ENCODE measurements at places on chromosomes 5 and 9.

DNA sequence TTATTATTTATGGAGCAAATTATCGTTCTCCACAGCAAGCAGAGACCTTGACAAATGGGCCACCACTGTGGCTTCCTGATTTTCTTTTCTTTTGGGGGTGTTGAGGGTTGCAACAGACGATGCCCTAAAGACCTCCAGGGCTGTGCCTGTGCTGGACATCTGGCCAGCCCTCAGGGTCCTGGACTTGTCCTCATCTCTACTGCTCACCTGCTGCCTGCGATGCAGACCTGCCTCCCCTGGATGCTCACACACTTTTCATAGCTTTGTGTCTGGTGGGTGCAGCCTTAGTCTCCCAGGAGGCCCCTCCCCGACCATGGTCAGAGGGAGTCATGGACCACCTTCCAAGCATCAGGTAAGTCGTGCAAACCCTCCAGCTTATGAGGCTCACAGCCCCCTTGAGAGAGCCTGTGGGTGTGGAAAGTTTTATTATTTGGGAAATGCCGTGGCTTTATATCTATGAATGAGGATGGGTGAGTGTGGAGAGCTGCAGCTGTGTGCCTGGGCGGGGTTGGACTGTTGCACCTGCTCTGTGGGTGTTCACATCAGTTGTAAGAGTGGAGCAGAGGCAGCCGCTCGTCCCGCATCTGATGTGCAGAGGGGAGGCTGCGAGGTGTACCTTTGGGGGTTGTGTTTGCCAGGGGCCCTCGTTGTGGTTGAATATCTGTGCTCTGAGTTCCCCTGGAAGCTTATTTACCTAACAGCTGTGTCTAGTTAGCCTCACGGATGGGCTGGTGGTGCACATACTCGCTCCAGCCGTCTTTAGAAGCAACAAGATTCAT, 126.3 kb upstream of the IRX4 start:
- no peak for DNase-seq

DNA sequence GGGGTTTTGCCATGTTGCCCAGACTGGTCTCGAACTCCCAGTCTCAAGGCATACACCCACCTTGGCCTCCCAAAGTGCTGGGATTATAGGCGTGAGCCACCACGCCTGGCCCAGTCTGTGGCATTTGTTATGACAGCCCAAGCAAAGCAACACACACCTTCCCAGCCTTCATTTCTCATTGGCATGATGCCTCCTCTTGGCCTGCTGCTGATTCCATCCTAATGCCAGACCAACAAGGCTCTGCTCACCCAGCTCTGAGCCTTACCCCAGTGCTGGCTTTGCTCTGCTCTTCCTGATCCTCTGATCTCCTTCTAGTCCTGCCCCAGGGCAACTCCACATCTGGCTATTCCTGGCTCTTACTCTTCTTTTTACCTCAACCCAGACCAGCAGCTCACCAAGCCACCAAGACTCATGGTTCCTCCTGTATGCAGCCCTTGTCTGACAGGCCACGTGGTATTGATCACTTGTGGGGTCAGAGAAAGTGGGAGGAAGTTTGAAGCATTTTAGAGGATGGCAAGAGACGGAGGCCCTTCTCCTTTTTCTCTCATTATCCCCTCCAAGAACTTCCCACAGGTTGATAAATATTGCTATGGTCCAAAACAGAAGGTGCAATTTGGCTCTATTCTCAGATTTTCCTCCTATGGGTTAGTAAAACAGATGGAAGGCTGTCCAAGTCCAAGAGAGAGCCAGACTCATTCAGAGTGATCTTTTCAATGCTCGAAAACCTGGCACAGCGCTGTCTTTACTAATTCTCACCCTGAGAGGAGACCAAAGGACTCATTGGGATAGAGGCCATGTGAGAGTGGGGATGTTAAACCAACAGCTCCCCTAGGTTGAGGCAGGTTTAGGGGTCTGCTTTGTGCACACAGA, 958 bp downstream of the CD180 start:
- DNase-seq: no peak

DNA sequence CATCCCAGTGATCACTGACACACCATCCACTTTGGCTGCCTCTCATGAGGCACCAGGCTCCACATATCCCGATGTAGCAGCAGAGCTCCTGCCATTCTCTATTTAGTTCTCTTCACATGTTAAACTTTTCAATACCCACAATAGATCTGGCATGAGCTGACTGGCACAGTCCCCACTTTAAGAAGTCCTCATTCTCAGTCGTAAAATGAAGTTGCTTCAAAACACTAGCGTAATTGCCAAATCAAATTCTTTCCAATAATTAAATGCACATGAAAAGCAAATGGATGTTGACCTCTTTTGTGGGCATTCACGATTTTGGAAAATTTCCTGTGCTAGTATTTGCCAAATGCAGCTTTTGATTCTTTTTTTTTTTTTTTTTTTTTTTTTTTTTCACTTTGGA, 32.4 kb downstream of the HAPLN1 start:
- DNase-seq: no peak

- DNase-seq: no peak
These were observed 44.4 kb downstream of the PARP8 start for GRCh38 chr5:50710838-50711237.

DNA sequence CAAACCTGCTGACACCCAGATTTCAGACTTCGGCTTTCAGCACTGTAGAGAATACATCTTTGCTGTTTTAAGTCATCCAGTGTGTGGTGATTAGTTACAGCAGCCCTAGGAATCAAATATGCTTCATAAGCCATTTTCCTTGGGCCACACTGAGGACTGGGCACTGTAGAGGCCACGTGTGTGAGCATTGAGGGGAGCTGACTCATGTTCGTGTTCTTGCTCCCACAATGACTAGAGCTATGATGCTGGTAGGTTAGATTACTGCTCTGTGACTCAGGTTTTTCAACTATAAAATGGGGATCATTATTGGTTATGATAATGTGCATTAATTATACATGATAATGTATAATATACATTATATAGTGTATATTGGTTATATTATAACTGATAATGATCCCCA, 96.5 kb upstream of the PALM2AKAP2 start:
- DNase-seq: no peak

DNA sequence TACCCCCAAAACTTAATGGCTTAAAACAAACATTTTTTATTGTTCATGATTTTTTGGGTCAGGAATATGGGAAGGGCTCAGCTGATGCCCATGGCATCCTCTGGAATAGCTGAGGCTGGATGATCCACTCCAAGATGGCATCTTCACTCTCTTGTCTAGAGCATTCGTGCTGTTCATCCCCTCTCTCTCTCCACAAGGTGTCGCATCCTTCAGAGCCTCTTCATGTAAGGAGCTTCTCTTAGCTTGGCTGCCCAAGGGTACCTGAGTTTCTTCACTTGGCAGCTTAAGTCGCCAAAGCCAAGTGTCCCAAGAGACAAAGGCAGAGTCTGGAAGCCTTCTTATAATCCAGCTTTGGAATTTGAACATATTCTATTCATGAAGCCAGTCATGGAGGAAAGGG, 294.7 kb downstream of the CHSY3 start:
- DNase-seq: no peak

- DNase-seq: no peak
These were observed 159.4 kb downstream of the SIL1 start for GRCh38 chr5:139038613-139039305.

DNA sequence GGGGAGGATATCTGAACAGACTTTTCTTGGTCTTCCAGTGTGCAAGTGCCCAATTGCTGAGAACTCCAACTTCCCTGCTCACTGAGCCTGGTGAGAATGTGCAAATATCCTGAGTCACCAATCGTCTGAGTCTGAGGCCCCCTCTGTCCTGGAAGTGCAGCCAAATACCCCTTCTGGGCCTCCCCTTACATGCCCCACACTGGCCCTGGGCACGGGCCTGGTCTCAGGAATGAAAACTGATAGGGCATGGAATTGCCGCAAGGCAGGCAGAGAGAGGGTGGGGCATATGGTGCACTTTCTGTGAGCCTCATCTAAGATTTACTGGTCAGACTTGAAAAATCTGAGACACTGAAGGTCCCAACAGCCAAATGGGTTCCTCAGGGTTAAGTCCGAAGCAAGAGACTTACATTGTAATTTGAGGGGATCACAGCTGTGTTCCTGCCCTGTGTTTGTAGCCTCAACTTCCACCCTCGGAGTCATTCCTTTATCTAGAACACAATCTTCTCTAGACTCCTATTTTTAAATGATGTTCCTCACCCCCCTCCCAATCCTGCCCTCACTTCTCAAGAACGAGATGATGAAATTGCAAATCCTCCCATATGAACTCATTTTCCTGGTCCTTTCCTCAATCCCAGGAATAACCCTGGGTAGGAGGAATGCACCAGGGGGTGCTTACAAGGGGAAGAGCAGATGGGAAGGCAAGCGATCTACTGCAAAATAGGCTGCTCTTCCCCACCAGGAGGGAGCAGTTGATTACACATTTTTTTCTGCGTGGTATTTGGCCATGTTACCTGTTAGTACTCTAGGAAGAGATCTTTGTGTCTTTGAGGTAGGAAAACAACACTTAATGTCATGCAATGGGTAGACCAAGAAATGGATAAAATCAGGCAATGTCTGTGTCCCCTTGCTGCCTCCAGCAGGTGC, 34.6 kb upstream of the ARHGAP26 start:
- no peak for DNase-seq

GRCh38 chr5:68332080-68332451, 116.5 kb downstream of the PIK3R1 start:
- no peak for DNase-seq

DNA sequence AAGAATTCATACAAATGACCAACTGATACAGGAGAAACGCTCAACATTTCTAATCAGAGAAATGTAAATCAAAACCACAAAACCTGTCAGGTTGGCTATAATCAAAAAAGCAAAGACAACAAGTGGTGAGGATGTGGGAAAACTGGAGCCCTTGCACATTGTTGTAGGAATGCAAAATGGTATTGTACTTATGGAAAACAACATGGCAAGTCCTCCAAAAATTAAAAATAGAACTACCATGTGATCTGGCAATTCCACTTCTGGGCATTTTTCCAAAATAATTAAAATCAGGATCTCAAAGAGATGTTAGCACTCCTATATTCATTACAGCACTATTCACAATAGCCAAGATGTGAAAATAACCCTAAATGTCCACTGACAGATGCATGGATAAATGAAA, 76.1 kb downstream of the FNIP1 start:
- no peak for DNase-seq

- DNase-seq: no peak
These were observed 224.4 kb downstream of the FRMD3 start for GRCh38 chr9:83313781-83314180.

DNA sequence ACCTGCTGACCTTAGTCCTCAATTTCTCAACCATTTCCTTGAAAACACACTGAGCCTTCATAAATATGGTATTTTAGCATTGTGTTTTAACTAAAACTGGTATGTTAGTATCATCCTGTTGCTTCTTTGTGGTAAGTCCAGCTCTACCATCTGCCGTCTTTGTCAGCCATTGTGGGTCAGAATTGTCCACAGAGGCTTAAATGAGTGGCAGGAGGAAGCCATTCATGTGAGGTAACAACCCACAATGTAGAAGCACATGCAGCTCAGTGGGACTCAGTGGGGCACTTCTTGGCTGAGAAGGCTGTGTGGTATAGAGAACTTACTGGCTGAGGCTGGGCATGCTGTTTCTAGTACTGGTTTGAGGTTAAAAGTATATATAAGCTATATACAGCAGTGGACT, 149.2 kb upstream of the NR3C1 start:
- DNase-seq: no peak

DNA sequence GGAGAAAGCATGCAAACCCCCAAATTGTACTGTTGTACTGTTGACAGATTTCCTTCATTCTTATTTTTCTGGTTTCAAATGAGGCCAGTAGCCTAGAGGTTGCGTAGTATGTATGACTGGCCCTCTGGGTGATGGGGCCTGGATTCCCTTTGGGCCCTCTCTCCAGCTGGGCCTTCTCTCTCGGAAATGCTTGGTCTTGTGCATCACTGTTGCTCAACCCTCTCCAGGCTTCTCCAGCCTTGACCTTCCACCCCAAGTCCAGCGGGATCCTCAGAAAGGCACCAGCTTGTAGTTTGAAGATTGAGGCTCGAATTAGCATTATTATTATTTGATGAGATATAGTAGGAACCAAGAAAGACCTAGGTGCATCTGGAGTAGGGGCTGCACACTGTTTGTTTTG, 87.0 kb downstream of the ANGPTL2 start:
- DNase-seq: no peak

- DNase-seq: no peak
These were observed 104.9 kb upstream of the RUSC2 start for GRCh38 chr9:35385042-35385441.

DNA sequence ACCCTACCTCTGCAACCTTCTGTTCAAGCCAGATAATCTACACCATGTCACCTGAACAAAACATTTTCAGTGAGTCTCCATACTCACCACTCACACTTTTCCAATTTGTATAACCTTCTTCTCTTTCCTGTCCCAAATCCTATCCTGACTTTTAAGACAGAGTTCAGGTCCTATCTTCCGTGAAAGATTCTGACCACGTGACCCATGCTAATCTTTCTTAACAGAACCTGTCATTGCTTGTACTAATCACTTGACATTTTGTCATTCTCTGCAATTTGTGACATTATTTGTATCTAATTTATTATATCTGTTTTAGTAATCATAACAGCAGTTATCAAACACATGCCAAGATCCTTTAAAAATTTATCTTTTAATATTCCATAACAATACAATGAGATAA, 132.5 kb upstream of the PRLR start:
- DNase-seq: no peak

DNA sequence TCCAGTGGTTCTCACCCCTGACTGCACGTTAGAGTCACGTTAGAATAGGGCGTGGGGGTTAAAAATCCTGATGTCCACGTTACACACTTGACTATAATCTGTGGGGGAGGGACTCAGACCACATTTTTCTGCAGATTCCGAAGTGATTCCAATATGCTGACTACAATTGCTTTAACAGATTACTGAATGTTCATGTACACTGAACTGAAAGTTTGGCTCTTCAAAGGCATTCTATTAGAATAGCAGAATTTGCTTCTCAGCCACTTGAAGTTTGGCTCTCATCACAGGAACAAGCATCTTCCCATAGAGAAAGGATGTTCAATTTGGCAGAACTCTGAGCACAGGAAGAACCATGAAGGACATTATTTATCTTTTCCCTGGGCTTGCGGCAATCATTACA, 84.5 kb downstream of the HAPLN1 start:
- no peak for DNase-seq

DNA sequence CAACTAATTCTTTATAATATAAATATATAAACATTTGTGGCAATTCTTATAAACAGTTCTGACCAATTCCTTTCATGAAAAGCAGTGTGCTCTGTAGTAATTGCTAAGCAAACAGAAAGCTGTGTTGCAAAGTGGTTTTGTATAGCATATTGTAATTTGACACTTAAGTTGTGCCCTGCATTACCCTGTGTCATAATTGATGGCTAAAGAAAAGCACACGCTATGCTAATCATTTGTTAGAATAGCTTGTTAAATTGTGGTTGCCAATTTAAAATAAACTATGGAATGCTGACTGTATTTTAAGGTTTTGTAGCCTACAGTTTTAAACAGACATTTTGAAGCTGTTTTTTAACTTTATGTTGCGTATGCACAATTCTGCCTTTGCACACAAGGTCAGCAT, 140.0 kb downstream of the PBX3 start:
- DNase-seq: no peak

- no peak for DNase-seq
These were observed 70.5 kb downstream of the FOXD1 start for GRCh38 chr5:73378070-73378469.

- no peak for DNase-seq
These were observed 6.5 kb downstream of the EGFL7 start for GRCh38 chr9:136668983-136669790.

- DNase-seq: peak; percentile 54
These were observed 717 bp upstream of the IQGAP2 start for GRCh38 chr5:76402251-76402885.

Data from GM12891 (cell line).